Stimulated activated CD8-positive, alpha-beta memory T cell treated with anti-CD3 and anti-CD28 coated beads, Interleukin-4, amount 100 ng/mL, for 1 hour (primary cell): ENCODE measurements at places on chromosomes 1 and 21.

GRCh38 chr1:223700942-223701637 lies 11.2 kb upstream of the CAPN2 start:
- DNase-seq, result no peak

GRCh38 chr1:210025870-210026269 lies 87.9 kb downstream of the SYT14 start:
- no peak for DNase-seq

DNA sequence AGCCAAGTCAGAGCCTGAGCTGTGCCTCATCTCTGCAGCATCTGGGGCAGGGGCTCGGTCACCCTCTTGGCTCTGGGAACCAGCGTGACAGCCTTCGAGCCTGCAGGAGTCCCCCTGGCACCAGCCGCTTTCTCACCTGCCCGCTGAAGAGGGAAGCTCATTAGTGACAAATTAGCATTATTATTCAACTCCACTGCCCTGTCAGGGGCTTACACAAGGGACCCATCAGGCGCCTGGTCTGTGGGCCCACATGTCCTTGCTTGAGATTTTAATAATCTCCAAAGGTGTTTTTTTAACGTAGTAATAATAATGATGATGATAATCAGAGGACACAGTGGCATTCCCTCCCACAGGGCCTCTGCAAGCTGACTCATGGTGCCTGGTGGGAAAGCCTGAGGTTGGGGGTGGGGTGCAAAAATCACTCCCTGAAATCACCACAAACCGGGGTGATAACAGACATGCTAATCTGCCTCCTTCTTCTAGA lies 98.1 kb upstream of the IGSF21 start:
- no peak for DNase-seq

- DNase-seq, result no peak
These were observed 12.2 kb downstream of the FH start for GRCh38 chr1:241507189-241507863.

GRCh38 chr1:93111065-93111464 lies 32.0 kb downstream of the MTF2 start:
- no peak for DNase-seq

DNA sequence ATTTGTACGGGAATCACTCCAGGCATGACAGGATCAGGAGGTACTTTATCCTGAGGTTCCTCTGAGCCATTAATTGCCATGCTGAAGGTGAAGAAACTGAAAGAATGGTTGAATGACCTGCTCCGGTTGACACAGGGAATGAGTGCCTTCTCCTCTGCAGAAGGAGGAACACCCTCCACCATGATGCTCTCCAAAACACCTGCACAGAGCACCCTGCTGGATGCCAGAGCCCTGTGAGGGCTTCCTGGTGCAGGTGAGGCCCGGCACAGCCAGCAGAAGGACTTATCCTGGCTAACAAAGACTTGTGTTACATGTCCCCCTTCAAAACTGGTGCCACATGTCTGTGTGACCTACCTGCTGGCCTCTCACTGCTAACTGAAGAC lies 14.3 kb upstream of the LBR start:
- DNase-seq, result no peak

- no peak for DNase-seq
These were observed 86.4 kb upstream of the LYST start for GRCh38 chr1:235952950-235953615.

DNA sequence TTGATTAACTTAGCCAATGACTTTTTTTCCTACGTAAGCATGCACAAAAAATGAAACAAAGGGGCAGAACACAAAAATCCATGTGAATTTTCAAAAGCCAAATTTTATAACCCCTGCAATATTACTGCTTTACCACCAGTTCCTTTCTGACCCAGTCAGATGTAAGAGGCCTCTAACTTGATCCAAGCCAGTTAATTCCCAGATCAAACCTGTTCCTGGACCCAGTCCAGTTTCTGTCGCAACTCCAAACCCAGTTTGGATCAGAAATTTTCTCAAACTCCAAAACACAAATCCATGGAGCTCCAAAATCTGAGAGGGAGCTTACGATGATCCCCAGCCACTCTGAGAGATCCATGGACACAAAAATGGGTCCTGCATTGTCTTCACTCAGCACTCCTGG lies 7.8 kb upstream of the ZYG11A start:
- DNase-seq, result no peak

- DNase-seq, result no peak
These were observed 1.7 kb downstream of the KHDC4 start for GRCh38 chr1:155932487-155932886.

DNA sequence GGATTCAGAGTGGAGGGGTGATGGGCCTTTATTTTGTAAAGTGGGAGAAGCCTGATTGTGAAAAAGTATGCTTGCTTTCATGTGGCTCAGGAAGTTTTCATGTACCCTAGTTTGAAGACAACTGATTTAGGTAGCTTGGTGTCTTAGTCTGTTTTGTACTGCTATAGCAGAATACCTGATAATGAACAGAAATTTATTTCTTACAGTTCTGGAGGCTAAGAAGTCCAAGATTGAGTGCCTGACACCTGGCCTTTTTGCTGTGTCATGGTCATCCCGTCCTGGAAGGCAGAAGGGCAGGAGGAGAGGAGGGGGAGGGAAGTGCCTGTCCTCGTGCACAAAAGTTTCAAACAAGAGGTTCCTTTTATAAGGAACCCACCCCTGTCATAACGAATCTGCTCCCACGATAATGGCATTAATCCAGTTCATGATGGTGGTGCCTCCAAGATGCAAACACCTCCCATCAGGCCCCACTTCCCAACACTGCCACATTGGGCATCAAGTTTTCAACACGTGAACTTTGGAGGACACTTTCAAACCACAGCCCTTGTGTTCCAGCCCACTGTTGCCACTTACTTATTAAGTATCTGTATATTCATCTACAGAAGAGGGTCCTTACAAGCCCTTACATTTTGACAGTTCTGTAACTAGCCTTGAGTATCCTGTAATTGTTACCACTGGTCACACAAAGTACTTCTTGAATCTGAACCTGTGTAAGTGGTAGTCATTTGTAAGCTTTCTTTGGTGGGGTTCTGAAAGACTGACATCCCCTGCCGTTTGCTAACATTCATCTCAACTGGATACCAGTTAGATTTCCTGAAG lies 9.5 kb downstream of the UCK2 start:
- DNase-seq, result no peak

GRCh38 chr1:89820422-89821321 lies at the start of gene LRRC8D:
Gene LRRC8D (plus strand): TSS chr1:89821032. CDS start chr1:89933069, 112,037 bp downstream.
- DNase-seq, result peak; percentile 34

GRCh38 chr1:202584707-202585589 lies 125.3 kb downstream of the SYT2 start:
- DNase-seq, result no peak

GRCh38 chr1:187551061-187551460 lies 722.3 kb downstream of the PLA2G4A start:
- no peak for DNase-seq

GRCh38 chr1:8378981-8379470 lies 61.1 kb downstream of the SLC45A1 start:
- no peak for DNase-seq

DNA sequence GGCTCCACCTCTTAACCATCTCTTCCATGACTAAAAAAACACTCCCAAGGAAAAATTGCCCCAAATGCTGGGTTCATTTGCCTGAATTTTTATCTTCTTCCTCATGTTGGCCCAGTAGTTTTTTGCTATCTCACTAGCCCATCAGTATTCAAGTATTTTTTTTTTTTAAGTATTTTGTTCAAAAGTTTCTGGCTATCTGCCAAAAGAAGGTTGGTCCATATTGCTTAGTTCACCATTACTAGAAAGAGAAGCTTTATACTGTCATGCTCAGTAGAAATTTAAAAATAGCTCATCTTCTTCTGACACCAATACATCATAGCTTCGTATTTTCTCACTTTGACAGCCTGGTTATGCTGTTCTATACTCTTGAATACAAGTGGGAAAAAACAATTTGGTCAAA lies 41.0 kb upstream of the PDE9A start:
- no peak for DNase-seq

DNA sequence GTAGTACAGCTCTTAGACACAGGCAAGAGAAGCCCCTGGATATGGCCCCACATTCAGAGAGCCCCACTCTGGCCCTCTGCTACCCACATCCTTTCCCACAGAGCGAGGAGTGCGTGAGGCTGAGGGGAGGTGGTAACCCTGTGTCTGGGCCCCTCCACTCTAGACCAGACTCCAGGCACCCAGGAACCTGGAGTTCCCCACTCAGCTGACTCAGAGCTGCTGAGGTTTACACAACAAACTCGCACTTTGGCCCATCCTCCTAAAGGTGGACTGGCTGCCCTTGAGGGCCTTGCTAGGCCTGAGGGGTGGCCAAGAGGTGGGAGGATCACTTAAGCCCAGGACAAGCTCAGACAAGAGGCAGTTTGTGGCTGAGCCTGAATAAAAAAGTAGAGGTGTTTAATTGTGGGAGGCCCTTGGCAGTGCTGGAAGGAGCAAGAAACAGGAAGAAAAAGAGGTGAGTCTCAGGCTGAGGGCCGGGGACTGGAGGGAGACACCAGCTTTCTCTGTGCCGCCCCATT lies 10.7 kb downstream of the MR1 start:
- DNase-seq, result no peak

GRCh38 chr1:15195420-15196052 lies 42.0 kb downstream of the TMEM51 start:
- no peak for DNase-seq

DNA sequence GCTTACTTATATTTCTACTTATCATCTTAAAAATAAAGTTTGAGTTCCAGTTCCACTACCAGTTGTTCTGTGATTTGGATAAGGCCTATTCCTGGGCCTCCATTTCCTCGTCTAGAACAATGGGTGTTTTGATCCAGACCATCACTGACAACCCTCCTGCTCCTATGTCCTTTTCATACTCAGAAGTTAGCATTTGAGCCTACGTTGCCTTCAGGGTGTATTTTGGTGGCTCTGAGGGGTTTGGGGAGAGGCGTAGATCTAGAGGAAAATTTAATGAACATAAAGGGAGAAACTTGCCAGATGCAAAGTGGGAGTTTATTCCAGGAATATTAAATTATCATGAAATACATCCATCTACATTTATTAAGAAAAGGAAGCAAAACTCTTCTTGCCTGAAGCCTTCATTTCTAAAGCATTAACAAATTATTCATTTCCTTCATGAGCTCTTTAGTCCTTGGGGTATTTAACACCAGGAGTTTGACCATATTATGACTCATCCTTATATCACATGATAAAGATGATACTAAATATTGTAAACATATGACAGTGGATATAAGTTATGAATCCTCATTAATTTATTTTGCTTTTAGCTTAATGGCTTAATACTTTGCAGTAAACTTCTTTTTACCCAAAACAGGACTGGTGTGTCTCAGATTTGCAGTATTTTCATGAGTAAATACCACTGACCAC lies 47.2 kb upstream of the SYT14 start:
- no peak for DNase-seq

DNA sequence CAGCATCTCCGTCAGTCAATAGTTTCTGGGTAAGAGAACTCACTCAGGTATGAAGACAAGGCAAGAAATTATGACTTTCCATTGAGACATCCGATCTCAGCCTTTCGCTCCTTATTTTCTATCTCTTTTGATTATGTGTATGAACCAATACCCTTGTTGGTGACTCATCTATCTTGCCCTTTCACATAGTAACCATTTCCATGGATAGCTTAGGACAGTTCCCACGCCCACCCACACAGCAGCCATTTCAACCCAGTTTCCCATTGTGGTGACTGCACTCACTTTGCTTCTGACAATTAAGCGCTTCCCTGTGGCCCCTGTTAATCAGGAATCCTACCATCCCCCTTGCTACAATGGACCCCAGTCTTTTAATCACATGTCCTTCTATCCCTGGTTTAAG lies 210.6 kb upstream of the ADGRL2 start:
- no peak for DNase-seq

DNA sequence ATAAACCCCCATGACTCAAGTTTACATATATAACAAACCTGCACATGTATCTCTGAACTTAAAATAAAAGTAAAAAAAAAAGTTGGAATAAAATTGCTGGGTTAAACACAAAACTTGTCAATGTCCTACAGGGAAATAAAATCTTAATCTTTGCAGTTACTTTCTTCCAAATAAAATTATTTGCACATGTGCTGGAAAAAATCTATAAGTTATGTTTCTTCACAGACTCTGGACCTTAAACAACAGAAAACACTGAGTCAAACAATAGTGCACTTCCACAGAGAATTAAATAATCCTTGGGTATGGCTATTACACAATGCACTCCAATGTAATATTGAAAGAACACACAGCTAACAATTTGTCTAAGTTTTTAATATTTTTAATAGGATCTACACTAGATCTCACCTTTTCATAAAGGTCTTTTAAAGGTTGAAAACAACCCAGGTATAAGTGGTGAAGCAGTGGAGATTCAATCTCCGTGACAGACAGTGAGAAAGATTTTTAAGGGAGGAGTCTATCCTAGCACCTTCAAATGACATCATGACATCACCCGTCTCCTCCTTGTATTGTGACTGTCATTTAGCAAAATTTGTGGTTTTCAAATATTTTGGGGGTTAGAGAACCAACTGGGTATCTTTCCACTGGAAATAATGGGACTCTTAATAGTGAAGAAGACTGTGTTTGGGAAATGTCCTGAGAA lies 25.2 kb upstream of the FGGY start:
- no peak for DNase-seq

- no peak for DNase-seq
These were observed 69.7 kb upstream of the COL6A1 start for GRCh38 chr21:45911806-45912325.

- no peak for DNase-seq
These were observed 2.3 kb downstream of the GSTM1 start for GRCh38 chr1:109689844-109690405.

DNA sequence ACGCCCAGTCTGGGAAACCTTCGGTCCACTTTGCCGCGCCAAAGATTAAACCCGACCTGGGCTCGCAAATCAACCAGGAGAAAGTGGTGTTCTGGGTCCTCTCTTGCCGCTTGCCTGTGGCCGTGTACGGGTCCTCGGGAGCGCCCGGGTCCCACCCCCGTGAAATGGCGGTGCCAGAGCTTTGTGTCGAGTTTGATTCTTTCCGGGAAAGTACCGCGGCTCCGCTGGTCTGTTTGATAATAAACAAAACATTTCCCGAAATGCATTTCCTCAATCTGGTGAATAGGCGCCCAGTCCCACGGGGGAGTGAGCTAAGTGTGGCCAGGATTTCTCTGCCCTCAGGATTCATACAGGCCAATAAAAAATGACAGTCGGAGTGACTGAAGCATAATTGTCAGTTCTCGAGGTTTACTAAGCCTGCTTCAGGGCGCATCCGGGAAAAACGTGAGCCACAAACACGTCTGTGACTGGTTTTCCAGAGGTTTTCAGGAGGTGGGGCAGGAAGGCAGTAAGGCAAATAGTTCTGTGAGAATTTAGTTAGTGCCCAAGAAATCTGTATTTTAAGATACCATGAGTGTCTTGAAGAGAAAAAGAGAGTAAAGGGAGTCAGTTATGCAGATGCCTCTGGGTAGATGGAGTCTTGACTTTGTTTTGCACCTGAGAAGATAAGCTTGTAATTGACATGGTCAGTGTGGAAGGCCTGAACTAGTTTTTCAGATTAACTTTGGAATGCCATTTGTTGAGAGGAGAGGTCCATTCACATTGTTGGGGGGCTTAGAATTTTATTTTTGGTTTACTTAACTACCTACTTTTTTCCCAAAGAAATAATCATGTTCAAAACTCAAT lies 675 bp downstream of the IFNAR1 start:
- peak; percentile 41 for DNase-seq

GRCh38 chr1:247376659-247377058 lies 39.3 kb upstream of the NLRP3 start:
- no peak for DNase-seq

- no peak for DNase-seq
These were observed 39.8 kb upstream of the ZBTB18 start for GRCh38 chr1:244011271-244011670.
